ENCODE measurements at places on chromosomes 16 and 17.

DNA sequence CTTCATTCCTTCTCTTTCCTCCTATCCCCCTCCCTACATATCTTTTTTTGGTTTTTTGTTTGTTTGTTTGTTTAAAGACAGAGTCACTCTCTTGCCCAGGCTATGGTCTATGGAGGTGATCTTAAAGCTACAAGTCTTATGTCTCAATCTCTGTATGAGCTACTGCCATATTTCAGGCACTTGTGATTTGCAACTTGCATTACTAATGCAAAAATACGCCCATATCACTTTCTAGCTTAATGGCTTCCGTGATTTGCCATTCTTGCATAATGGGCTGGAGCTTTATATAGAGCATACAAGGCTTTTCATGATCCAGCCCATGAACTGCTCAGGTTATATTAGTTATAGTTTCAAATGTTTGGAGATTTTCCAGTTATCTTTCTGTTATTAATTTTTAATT is 7.5 kb downstream of the CFAP97D1 start:
- H3K27ac ChIP-seq, result no peak overlapping the region
- peaks cover 29% of the 10 kb centered on the region for H3K27me3 ChIP-seq
- no peak overlapping the region for H3K4me3 ChIP-seq
- DNase-seq, result no peak

DNA sequence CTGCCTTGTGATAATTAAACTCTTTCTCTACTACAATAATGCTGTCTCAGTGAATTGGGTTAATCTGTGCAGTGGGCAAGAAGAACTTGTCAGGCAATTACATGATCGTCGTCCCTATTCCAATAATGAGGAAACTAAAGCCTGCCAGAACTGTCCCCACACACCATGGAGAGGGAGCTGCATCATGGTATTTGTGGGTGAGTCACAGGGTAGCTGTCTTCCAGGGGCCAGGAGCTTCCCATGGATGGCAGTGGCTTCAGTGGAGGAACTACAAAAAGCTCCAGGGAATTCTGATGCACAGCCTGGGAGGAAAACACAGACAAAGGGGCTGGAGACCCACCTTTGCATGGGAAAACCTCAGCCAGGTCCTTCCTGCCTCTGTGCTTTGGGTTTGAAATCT is 83.3 kb upstream of the C16orf82 start:
- no peak overlapping the region for H3K27ac ChIP-seq
- peaks cover 19% of the 10 kb centered on the region for H3K27me3 ChIP-seq
- no peaks in the 10 kb centered on the region for H3K36me3 ChIP-seq
- peaks cover 11% of the 10 kb centered on the region for H3K4me1 ChIP-seq
- no peak overlapping the region for H3K4me3 ChIP-seq
- DNase-seq, result no peak

DNA sequence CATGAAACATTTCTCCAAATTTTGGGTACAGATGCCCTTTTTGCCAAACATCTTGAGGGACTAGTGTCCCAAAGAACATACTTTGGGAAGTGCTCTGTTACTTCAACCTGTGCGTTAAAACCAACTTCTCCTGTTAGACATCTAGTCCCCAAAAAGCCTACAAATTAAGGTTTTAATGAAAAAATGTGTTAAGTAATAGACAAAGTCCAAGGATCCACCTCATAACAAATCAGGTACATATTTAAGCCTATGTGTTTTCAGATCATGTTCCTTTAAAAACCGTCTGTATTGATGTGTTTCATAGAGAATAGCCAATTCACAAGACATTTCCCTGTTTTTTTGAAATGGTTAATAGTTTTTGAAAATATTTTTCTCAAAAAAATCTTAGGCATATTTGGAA is 174.8 kb upstream of the FAM20A start:
- H3K36me3 ChIP-seq, result no peaks in the 10 kb centered on the region
- no peak overlapping the region for H3K4me3 ChIP-seq
- H3K4me1 ChIP-seq, result peaks cover 28% of the 10 kb centered on the region
- H3K27ac ChIP-seq, result no peak overlapping the region

- no peak for DNase-seq
- H3K4me3 ChIP-seq, result no peak overlapping the region
- peak overlapping the region; percentile 76 for H3K27ac ChIP-seq
- no peaks in the 10 kb centered on the region for H3K27me3 ChIP-seq
Observed at GRCh38 chr17:44807817-44808155, 22.3 kb downstream of the GJC1 start.

- no peak overlapping the region for H3K4me3 ChIP-seq
- no peak overlapping the region for H3K27ac ChIP-seq
- no peaks in the 10 kb centered on the region for H3K27me3 ChIP-seq
- H3K4me1 ChIP-seq, result peaks cover 5% of the 10 kb centered on the region
- peaks cover 39% of the 10 kb centered on the region for H3K36me3 ChIP-seq
Observed at GRCh38 chr16:50178491-50178941, 25.4 kb downstream of the TENT4B start.

DNA sequence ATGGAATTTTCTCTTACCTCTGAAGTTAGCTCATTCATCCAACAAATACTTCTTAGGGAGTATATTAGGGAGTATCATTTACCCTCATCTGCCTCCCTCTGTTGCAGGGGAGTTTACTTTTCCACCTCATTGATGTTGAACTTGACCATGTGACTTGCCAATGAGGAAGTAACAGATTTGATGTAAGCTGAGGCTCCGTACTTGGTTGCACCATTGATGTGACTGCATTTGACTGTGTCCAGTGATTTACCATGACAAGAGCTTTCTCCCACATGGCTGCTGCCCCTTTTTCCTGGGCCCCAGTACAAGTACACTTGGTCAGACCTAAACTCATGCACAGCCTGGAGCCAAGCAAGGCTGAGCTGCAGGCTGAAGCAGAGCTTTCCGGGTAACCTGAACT is 81.6 kb upstream of the HS3ST2 start:
- no peak overlapping the region for H3K4me3 ChIP-seq
- H3K27ac ChIP-seq, result no peak overlapping the region
- peak; percentile 22 for DNase-seq
- peaks cover 10% of the 10 kb centered on the region for H3K4me1 ChIP-seq
- peaks cover 27% of the 10 kb centered on the region for H3K27me3 ChIP-seq

GRCh38 chr17:27207073-27207513 is 86.8 kb upstream of the WSB1 start:
- no peak overlapping the region for H3K4me3 ChIP-seq
- H3K27ac ChIP-seq, result no peak overlapping the region
- H3K27me3 ChIP-seq, result no peaks in the 10 kb centered on the region
- H3K4me1 ChIP-seq, result no peaks in the 10 kb centered on the region
- H3K36me3 ChIP-seq, result no peaks in the 10 kb centered on the region

DNA sequence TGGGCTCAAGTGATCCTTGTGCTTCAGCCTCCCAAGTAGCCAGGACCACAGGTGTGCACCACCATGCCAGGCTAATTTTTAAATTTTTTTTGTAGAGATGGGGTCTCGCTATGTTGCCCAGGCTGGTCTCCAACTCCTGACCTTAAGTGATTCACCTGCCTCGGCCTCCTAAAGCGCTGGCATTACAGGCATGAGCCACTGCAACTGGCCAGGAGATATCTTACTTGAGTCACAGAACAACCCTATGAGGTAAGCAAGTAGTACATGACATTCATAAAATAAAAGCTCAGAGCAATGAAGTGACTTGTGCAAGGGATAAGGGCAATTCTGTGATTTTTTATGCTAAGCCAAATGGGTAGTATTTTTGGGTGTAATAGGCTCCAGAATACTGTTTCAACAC is 57.3 kb downstream of the CDC27 start:
- peaks cover 69% of the 10 kb centered on the region for H3K36me3 ChIP-seq
- no peaks in the 10 kb centered on the region for H3K27me3 ChIP-seq
- DNase-seq, result no peak
- no peaks in the 10 kb centered on the region for H3K4me1 ChIP-seq
- H3K4me3 ChIP-seq, result no peak overlapping the region
- H3K27ac ChIP-seq, result no peak overlapping the region

DNA sequence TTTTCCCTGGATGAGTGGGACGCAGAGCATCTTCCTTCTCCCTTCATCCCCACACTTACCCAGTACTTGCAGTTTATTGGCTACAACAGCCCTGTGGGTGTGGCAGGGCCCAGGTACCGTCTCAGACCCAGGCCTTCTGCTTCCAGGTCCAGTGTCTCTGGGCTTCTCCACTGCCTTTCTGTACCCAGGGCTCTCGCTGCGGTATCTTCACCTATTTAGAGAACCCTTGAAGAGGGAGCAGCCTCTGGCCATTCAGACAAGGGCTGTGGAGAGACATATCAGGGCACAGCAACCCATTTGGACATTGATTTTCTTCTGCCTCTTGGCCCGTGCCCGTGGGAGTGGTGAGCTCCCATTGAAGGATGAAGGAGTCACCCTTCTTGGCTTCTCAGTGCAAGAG is 17.3 kb downstream of the TBX4 start:
- H3K27me3 ChIP-seq, result peaks cover 67% of the 10 kb centered on the region
- H3K36me3 ChIP-seq, result no peaks in the 10 kb centered on the region
- no peak for DNase-seq
- H3K4me1 ChIP-seq, result peaks cover 18% of the 10 kb centered on the region
- H3K4me3 ChIP-seq, result no peak overlapping the region
- H3K27ac ChIP-seq, result no peak overlapping the region

DNA sequence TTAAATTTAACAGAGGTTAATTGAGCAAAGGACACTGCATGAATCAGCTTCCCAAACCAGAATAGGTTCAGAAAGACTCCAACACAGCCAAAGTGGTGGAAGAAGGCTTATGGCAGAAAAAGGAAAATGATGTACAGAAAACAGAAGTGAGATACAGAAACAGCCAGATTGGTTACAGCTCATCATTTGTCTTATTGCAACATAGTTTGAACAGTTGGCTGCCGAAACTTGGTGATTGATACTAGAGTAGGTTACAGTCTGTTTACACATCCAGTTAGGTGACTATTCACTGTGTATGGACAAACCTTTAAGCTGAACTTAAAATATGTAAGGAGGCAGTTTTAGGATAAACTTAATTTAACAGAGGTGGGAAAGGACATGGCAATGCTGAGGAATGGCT is 18.3 kb downstream of the TMEM100 start:
- H3K27me3 ChIP-seq, result peaks cover 3% of the 10 kb centered on the region
- no peak overlapping the region for H3K4me3 ChIP-seq
- peaks cover 54% of the 10 kb centered on the region for H3K4me1 ChIP-seq
- no peak overlapping the region for H3K27ac ChIP-seq
- no peak for DNase-seq

- peaks cover 27% of the 10 kb centered on the region for H3K36me3 ChIP-seq
- no peak overlapping the region for H3K4me3 ChIP-seq
- no peak for DNase-seq
Observed at GRCh38 chr16:67701420-67701819, 17.7 kb downstream of the GFOD2 start.

DNA sequence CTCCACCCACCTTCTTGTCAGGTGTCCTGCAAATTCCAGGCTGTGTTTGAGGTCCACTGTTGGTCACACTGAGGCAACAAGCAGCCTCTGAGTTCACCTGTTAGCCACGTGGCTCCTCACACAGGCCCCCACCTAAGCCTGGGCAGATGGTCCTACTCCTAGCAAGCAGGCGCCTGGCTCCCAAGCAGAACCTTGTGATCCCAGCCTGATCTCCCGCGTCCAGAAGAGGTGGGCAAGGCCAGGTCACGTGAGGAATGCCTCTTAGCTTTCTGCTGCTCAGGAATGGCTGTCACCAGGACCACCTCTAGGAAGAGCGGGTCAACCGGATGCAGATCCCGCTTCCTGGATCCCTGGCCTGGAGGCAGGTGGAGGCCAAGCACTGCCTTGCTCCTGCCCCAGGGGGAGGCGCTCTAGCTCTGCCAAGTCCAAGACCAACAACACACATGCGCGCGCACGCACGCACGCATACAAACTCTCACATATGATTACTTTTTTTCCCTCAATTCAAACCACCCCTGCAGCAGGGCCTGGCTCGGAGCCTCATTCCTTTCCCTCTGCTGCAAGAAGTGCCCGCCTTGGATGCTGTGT is 9.5 kb downstream of the CYB561 start:
- H3K27ac ChIP-seq, result peak overlapping the region; percentile 36
- no peak overlapping the region for H3K4me3 ChIP-seq
- peaks cover 8% of the 10 kb centered on the region for H3K27me3 ChIP-seq
- DNase-seq, result no peak
- H3K36me3 ChIP-seq, result no peaks in the 10 kb centered on the region

DNA sequence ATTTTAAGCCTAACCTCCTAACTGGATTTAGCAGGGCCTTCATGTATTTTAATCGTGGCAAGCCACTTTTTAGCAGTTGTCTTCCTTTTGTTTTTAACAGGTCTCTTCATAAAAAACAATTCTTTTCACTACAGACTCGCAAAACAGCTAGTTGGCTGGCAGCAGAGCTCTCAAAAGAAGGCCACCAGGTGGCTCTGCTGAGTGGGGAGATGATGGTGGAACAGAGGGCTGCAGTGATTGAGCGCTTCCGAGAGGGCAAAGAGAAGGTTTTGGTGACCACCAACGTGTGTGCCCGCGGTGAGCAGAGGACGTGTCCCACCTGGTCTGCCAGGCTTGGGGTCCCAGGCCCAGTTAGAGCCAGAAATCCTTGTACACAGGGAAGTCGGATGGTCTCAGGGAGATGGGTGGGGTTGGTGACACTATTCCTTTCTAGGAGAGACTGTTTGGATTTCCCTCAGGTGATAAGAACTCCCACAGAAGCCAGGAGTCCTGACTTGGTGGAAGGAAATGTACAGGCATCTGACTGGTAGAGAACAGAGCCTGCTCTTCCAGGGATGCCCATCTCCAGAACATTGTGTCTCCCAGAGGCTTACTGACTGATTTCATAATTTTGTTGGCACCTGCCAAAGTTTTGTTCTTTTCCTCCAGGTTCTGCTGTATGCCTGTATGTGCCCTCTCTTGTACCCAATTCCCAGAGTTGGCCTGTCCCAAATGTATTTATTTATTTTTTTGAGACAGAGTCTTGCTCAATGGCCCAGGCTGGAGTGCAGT is 14.9 kb upstream of the DDX19A start:
- no peaks in the 10 kb centered on the region for H3K27me3 ChIP-seq
- H3K4me3 ChIP-seq, result no peak overlapping the region
- peaks cover 52% of the 10 kb centered on the region for H3K36me3 ChIP-seq
- peak; percentile 5 for DNase-seq
- H3K27ac ChIP-seq, result no peak overlapping the region
- no peaks in the 10 kb centered on the region for H3K4me1 ChIP-seq

DNA sequence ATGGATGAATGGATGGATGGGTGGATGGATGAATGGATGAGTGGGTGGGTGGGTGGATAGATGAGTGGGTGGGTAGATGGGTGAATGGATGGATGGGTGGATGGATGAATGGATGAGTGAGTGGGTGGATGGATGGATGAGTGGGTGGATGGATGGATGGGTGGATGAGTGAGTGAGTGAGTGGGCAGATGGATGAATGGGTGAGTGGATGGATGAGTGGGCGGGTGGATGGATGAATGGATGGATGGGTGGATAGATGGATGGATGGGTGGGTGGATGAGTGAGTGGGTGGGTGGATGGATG is 6.4 kb upstream of the KATNB1 start:
- H3K4me1 ChIP-seq, result peaks cover 27% of the 10 kb centered on the region
- H3K4me3 ChIP-seq, result no peak overlapping the region
- DNase-seq, result no peak

GRCh38 chr17:63452962-63453551 is 7.0 kb upstream of the CYB561 start:
- H3K4me1 ChIP-seq, result peaks cover 30% of the 10 kb centered on the region
- DNase-seq, result no peak
- H3K36me3 ChIP-seq, result peaks cover 5% of the 10 kb centered on the region
- H3K4me3 ChIP-seq, result no peak overlapping the region
- H3K27ac ChIP-seq, result no peak overlapping the region

DNA sequence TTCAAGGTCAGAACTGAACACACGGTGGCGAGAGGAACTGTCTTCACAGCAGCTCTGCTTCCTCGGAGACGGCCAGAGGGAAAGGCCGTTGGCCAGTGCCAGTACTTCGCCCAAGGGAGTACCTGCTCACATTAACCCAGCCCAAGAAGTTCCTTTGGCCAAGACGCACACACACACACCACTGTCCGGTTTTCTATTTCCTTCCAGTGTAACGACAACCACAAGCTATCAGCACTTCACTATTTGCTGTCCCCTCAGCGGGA is 744 bp upstream of the GGNBP2 start:
- H3K27ac ChIP-seq, result peak overlapping the region; percentile 100
- H3K36me3 ChIP-seq, result peaks cover 22% of the 10 kb centered on the region
- DNase-seq, result no peak
- H3K27me3 ChIP-seq, result no peaks in the 10 kb centered on the region
